GDM1 (cell line): ENCODE measurements at places on chromosomes 7 and 10.

DNA sequence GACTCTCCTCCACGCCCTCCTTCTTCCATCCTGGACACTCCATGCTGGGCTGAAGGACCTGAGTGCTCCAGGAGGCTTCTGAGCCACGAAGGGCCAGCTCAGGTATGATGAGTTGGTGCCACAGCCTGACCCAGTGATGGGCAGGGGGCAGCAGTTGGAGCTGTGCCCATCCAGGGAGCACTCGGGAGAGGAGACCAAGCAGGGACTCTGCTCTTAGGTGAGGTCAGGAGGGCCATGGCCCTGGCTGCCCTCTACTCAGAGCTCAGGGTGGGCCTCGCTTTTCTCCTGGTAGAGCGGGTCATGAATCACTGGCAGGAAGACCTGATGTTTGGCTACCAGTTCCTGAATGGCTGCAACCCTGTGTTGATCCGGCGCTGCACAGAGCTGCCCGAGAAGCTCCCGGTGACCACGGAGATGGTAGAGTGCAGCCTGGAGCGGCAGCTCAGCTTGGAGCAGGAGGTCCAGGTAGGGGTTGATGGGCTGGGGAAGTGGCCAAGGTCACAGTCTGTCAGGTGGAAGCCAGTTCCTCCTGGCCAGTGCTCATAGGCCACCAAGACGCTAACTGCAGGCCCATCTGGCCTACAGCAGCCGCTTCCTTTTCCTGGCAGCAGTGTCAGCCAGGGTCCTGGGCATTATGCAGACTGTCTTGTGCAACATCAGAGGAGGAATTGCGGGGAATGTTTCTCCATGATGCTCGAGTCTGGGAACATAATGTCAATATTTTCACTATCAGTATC lies 50.8 kb downstream of the ALOX5 start:
- DNase-seq = no peak

DNA sequence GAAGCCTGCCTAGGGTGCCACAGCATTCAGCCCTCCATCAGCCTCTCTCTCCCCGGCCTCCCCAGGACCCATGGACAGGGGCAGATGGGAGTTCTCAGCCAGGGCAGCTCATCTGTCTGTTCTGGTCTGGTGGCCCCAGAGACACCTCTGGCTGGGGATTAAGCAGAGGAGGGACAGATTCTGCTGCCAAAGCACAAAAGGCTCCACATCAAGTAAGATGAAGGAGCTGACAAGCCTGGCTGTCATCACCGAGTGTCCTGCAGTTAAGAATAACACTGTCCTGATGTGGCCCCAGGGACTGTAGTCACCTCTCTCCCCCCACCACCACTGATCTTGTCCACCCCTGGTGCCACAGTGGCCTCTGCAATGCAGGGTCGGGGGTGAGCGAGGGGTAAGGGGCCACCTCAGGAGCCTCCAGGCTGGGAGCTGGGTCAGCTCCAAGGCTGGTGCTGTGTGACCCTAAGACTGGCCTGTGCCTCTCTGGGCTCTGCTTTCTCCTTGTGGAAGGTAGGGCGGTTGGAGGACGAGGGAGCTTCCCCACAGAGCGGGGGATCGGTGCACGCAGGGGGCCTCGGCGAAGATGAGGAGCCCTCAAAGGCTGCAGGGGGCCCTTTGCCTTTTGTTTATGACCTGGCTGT lies 18.7 kb downstream of the C10orf105 start:
- no peak for DNase-seq

DNA sequence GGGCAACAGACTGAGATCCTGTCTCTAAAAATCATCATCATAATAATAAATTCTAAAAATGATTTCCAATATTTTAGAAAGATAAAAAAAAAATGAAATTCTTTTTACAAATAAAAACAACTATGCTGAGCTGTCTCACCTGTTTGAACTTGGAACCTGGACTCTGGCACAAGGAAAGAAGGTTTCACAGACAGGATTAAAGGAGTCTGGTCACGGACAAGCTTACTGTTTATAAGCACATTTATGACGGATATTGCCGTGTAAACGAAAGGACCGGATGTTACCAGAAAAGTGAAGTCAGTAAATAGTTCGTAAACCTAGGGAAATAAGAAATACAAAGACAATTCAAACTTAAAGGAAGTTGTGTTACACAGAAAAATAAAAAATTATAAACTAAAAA lies 70.2 kb downstream of the KIAA1549 start:
- no peak for DNase-seq

GRCh38 chr7:25830215-25830614 lies 321.8 kb upstream of the NFE2L3 start:
- no peak for DNase-seq

- DNase-seq = no peak
These were observed 17.7 kb downstream of the SORBS1 start for GRCh38 chr10:95543459-95543858.

DNA sequence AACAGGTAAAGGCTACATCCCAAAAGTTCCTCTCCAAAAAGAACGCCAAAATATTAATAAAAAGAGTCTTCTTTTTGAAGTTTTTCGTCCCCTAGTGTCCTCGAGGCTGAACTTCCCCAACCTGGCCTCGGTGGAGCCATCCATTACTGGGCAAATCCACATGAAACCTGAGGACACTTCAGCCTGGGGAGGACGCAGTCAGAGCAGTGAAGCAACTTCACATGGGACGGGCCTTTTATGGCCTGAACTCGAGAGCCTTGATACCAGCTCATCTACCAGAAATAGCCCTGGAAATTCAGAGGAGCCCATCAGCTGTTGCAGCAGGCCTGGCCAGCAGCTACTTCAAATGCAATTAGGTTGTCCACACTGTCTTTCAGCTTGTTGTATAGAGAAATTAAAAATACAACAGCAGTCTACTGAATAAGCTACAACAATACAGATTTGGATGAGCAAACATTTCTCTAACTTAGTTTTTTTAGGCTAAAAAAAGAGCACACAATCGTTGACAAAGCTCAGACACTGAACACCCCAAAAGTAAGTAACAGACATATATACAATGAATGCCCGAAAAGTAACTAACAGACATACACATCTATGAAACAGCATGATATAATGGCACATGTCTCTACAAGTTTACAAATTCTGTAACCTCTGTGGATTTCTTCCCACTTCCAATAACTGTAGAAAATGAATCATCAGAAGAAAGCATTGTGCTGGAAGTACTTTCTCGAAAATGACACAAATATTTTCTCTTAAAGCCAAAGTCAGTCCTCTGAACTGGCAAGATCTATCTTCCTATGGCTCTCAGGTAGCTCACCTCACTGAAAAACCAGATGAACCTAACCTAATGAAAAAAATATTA lies at the start of gene SVIL:
Gene SVIL (minus strand): TSS at position 208 of the 862 bp plus-strand sequence. CDS start 79,913 bp downstream, outside the sequence.
- DNase-seq = no peak

DNA sequence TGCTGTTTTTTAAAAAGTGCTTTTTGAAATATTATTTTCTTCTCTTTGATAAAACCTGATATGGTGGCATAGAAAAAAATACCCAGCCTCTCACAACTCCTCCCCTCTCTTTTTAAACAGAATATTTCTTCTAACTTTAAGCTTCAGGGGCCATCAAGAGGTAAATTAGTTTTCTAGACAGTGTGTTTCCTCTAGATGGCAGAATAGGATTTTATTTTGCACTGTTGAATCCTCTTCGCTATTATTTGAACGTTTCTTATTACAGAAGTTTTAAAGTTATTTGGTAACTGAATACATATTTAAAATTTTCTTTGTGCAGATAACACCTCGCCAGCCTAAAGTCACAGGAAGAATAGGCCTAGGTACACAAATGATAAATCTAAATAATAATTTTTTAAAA lies 30.3 kb downstream of the ARL5B start:
- DNase-seq = no peak

DNA sequence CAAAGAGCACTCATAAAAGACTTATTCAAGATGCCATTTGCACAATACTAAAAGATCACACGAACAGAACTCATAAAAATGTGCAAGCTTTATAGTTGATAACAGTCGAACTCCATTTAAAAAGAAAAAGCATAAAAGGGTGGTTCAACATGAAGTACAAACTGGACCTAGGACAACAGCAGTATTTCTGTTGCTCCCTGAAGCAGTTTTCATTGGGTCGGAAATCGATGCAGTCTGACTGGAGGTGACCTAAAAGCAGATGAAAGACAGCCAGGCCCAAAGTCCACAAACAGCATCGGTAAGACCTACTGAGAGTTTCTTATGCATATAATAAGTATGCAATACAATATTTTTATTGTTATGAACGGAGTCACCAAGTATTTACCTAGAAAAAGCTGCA lies 23.9 kb downstream of the FAM171A1 start:
- no peak for DNase-seq

GRCh38 chr10:22016046-22016705 lies 12.6 kb upstream of the DNAJC1 start:
- no peak for DNase-seq

DNA sequence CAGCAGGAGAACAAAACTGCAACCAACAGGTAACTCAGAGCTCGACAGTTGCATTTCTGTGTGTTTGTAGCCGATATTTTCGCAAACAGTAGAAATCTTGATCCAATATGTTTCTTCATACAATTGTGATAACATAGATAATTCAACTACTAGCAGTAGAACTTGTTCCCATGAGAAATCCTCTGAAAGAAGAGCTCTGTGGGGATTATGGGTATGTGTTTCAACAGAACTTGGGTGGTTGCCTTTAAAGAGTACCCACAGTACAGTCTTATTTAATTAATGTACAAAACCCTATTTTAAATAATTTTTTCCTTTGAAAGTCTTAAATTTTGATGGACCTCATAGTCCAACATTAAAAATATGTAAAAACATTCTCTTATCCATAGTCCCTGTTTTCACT lies 266.1 kb downstream of the PARD3 start:
- DNase-seq = no peak

DNA sequence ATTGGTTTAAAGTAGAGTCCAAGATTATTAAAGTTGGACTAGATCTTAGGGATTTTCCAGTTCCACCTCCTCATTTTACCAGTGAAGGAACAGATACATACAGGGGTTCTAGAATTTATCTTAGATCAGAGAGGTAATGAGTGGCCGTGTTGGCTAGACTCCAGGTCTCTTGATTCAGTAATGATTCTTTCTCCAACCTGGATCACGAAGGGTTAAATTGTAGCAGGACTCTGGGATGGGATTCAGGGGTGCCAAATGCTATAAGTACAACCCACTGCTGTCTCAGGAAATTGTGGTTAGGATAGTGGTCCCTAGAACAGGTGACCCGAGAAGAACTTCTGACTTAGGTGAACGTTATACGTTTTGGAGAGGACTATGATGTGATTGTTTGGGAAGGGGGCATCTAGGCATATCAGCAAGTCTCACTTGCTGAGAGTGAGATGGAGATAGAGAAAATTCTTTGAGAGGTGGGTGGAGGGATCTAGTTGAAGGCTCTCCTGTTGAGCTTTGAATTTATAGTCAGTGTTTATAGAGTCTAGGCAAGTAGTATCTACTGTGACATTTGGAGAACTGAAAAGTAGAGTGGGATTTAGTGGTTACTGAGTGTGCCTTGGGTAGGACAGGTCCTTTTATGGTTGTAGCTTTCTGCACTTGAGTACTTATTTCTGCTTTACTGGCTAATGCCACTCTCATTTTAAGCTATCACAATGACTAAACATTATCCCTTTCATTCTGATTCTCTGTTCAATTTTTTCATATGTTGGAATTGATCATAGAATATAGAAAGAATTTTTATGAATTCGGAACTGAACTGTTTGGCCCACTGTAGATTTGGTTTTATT lies 58.3 kb downstream of the ST7 start:
- DNase-seq = no peak

GRCh38 chr7:46949270-46949931 lies 632.5 kb downstream of the TNS3 start:
- no peak for DNase-seq

- no peak for DNase-seq
These were observed 15.4 kb downstream of the PIP4K2A start for GRCh38 chr10:22698941-22699440.

DNA sequence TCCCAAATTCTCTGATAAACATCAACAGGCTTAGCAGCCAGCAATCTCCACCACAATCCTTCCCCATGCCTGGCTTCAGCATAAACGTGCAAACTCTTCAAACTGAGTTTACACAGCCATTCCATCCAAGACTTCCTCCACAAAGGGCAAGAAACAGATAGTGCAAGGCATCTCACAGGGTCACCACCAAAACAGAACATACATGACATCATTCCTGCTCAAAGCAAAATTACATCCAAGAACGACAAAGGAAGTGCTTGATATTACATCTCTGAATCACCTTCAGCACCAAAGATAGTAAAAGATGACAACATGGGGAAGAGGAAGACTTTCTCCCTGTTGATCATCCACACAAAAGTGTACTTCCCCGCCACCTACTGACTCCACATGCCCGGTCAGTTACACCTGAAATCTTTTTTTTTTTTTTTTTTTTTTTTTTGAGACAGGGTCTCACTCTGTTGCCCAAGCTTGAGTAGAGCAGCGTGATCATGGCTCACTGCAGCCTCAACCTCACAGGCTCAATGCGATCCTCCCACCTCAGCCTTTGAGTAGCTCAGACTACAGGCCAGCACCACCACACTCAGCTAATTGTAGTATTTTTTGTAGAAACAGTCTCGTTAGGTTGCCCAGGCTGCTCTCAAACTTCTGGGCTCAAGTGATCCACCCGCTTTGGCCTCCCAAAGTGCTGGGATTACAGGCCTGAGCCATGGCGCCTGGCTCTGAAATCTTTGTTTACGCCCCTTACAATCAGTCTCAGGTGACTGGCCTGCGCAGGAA lies 127.5 kb downstream of the PARD3 start:
- no peak for DNase-seq

DNA sequence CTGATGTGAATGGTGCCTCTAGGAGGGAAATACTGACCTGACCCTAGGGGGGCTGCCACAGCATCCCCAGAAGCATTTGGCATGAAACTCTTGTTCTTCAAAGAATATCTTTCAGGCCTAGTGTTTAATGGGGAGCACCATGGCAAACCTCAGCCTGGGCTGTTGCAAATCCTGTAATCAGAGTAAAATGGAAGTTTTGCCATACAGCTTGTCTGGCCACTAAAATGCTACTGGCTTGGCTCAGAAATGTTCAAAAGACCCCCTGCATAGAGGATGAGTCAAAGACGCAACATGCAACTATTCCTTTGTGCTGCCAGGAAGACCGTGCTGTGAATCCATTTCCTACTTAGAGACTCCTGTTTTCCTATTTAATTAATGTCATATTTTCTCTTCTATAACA lies 26.7 kb downstream of the HECW1 start:
- DNase-seq = no peak

DNA sequence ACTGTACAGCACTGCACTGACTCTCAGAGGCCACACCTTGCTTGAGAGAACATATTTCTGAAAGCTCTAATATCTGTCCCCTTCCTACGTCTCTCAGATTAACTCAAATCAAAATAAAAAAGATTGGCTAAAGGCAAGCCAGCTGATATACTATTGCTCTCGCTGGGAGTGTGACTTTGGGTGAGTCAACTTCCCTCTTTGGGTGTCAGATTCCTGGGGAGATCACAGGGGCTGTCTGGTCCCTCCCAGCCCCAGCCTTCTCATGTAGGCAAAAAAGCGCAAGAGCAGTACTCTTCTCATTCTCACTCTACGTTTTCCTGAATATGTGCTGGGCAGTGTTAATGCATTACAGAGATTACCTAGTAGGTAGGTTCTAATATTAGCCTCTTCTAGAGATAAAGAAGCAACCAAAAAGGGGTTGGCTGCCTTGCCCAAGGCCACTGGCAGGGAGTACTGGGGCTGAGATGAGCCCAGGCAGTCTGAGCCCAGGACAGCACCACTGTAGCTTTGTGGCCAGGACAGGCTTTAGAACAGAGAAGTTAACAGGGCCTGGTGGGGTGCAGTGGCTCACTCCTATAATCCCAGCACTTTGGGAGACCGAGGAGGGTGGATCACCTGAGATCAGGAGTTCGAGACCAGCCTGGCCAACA lies 9.1 kb upstream of the DENND2A start:
- DNase-seq = no peak
